ENCODE measurements at places on chromosomes 1 and 21.
A peak's percentile ranks its signal among the peaks of the same experiment; 100 is the strongest.

DNA sequence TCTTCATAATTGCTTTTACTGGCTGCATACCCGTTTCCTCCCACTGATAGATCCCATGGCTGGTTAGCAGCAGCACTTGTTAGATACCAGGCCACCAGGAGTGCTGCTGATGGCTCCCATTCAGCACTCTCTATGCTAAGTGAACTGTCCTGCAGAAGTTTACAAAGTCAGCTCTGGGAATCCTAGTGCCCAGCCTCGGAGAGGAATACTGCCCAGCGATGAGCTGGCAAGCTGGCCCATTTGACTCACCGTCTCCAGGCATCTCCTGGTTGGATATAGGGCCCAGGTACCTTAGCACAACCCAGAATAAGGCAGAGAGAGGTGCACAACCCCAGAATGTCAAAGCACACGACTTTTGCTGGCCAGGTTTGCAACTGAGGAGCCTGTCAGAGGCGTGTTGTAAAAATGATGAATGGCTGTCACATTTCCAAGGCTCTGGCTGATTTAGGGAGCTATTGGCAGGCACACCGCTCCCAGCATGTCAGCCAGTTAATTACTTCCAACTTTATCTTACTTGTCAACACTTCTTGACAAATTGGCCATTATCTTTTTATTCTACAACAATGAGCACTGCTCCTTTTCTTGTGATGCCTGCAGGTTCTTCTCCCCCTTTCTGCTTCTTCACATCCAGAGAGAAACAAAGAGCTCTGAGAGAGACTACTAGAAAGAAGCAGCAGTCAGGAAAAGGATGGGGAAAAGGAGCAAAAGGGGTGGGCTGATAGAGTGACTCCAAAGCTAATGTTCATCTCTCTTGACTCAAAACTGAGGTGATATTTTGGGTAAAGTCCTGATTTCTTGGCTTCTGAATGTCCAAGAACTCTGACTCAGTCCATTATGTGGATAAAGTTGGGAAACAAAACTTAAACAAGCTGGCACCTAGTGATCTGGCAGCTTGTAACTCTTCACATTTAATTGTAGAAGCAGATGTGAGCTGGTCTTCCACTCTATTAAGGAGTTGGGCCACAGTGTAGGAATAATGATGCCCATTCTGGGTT lies 10.8 kb upstream of the ANGPTL7 start:
- peak; percentile 37 for DNase-seq
- no peak overlapping the region for H3K27ac ChIP-seq
- peaks cover 15% of the 10 kb centered on the region for H3K4me1 ChIP-seq
- H3K4me3 ChIP-seq = no peak overlapping the region
- H3K27me3 ChIP-seq = no peaks in the 10 kb centered on the region
- H3K36me3 ChIP-seq = no peaks in the 10 kb centered on the region

DNA sequence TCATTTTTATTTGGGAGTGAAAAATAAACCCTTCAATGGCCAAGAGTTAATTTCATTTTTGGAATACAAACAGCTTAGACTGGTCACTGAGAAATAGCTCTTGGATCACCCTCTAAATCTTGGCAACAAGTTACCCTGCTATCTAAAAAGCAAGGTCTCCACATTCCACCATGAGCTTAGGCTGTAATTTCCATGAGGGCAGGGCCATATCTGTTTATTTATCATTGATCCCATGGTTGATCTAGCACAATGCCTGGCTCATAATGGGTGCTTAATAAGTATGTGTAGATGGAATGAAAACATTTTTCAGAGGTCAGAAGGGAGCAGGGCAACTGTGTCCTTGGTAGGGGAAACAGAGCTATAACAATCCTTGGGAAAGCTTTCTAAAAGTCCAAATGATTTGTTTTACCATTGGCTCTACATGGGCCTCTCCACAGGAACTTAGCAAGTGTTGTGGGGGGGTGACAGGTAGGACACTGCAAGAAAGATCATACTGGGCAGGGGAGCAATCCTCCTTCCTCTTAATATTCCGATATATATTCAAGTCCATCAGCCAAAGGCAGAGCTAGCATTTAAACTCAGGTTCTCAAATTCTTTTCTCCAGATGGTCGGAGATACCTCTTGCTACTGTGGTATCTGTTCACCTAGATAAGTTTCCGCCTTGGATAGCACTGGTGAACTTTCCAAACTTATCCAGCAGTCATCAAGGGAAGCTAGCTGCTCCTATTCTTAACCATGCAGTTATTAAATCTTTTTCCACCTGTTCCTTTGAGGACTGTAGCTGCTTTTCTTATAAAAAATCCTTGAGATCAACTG lies 53.1 kb upstream of the PTCH2 start:
- no peak for DNase-seq
- no peak overlapping the region for H3K4me3 ChIP-seq

GRCh38 chr1:223496883-223497282 lies 103.7 kb downstream of the CCDC185 start:
- no peak overlapping the region for H3K4me3 ChIP-seq
- DNase-seq = no peak
- H3K27ac ChIP-seq = no peak overlapping the region
- H3K27me3 ChIP-seq = no peaks in the 10 kb centered on the region

DNA sequence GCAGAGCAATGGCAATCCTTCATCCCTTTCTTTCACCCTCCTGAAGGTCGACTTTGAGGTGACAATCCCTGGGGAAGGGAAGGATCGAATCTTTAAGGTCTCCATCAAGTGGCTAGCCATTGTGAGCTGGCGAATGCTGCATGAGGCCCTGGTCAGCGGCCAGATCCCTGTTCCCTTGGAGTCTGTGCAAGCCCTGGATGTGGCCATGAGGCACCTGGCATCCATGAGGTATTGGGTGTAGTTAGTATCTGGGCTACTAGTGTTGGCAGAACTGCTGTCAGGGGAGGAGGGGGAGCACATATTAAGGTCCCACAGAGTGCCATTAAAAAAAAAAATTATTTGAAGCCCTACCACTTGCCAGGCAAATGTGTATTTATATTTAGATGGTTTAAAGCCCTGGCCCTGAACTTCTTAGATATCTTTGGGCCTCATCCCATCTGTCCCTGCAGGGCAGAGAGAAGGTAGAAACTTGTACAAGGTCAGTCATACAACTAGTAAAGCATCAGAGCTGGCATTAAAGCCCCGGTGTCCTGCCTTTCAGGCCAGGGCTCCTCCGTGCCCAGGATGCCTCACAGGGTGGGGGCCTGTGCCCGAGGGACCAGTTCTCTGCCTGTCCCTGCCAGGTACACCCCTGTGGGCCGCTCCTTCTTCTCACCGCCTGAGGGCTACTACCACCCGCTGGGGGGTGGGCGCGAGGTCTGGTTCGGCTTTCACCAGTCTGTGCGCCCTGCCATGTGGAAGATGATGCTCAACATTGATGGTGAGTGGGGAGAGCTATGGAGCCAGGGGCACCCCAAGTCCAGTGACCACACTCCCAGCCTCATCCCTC lies 10.3 kb downstream of the AGO1 start:
- H3K27ac ChIP-seq = no peak overlapping the region
- H3K4me3 ChIP-seq = no peak overlapping the region
- H3K36me3 ChIP-seq = peaks cover 4% of the 10 kb centered on the region
- no peak for DNase-seq

DNA sequence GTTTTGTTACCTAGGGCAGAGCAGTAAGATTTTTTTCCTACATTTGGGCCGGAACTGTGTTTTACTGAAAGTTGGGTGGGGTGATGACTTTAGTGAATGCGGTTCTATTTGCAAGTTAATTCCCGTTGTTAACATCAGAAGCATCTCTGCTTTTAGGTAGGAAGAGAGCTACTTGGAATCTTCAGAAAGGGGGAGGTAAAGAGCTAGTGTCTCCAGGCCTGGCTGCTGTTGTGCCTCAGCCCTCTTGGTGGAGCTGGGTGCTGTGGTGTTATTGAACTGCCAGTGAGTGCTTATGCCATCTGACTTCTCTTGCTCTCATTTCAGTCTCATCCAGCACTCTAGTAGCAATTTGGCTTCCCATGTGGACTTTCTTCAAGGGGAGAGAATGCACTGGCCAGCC lies 3.4 kb downstream of the KDM4A start:
- H3K4me1 ChIP-seq = peaks cover 4% of the 10 kb centered on the region
- no peaks in the 10 kb centered on the region for H3K27me3 ChIP-seq
- H3K4me3 ChIP-seq = no peak overlapping the region
- DNase-seq = peak; percentile 23
- H3K27ac ChIP-seq = no peak overlapping the region

DNA sequence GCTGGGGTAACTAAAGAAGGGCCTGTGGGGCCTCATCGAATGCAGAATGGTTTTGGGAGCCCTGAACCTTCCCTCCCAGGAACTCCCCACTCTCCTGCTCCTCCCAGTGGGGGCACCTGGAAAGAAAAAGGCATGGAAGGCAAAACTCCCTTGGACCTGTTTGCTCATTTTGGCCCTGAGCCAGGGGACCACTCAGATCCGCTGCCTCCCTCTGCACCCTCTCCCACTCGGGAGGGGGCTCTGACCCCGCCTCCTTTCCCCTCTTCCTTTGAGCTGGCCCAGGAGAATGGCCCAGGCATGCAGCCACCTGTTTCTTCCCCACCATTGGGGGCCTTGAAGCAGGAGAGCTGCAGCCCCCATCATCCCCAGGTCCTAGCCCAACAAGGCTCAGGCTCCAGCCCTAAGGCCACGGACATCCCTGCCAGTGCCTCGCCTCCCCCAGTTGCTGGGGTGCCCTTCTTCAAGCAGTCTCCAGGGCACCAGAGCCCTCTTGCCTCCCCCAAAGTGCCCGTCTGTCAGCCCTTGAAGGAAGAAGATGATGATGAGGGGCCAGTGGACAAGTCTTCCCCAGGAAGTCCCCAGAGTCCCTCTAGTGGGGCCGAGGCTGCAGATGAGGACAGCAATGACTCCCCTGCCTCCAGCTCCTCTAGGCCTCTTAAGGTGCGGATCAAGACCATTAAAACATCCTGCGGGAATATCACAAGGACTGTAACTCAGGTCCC lies 4.7 kb downstream of the ZNF687 start:
- H3K27ac ChIP-seq = no peak overlapping the region
- H3K27me3 ChIP-seq = no peaks in the 10 kb centered on the region
- peaks cover 38% of the 10 kb centered on the region for H3K36me3 ChIP-seq
- no peak for DNase-seq
- H3K4me1 ChIP-seq = no peaks in the 10 kb centered on the region

DNA sequence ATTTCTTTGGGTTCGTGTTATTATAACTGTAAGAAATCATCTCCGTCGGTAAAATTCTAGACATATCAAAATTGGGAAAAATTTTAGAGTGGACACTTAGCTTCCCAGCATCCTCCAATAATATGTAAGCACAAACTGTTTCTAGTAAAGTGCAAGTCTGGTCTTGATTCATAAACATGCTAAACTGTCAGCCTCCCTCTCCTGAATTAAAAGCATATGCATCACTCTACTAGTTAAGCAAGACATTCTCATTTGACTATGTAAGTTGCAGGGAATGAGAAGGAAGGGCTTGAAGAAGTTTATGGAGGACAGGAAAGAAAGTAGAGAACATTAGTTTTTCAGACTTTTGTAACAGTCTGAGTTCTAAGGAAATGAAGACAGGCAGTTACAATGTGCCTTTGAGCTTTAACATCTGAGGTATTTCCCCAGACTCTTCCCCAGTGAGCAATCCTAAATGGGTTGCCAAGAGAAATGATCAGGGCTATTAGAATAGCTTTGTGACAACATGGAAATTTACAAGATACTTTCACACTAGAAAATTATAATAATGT lies 90.0 kb downstream of the TYW3 start:
- H3K36me3 ChIP-seq = no peaks in the 10 kb centered on the region
- peak; percentile 2 for DNase-seq
- H3K27me3 ChIP-seq = no peaks in the 10 kb centered on the region
- no peaks in the 10 kb centered on the region for H3K4me1 ChIP-seq

GRCh38 chr1:241520080-241520465 lies 518 bp upstream of the FH start:
- DNase-seq = no peak
- H3K36me3 ChIP-seq = no peaks in the 10 kb centered on the region
- peaks cover 6% of the 10 kb centered on the region for H3K27me3 ChIP-seq
- H3K4me1 ChIP-seq = peaks cover 2% of the 10 kb centered on the region
- H3K4me3 ChIP-seq = peak overlapping the region; percentile 81

DNA sequence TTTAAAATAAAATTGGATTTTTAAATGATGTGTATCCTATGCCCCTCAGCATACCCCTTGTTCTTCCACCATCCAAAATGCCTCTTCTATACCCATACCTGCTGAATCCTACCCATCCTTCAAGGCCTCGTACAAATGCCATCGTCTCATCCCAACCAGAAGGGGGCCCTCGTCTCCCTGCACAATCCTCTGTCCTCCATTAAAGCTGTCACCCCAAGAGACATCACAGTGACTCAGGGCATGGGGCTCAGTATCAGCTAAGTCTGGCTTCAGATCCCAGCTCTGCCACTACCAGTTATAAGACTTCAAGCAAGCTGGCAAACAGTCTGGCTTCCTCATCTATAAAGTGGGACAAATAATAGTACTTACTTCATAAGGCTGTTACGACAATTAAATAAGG lies 23.8 kb downstream of the IGFN1 start:
- H3K4me3 ChIP-seq = no peak overlapping the region
- H3K4me1 ChIP-seq = no peaks in the 10 kb centered on the region
- H3K27ac ChIP-seq = no peak overlapping the region

GRCh38 chr1:101200513-101200912 lies 36.3 kb upstream of the S1PR1 start:
- H3K27ac ChIP-seq = peak overlapping the region; percentile 1
- no peaks in the 10 kb centered on the region for H3K36me3 ChIP-seq
- DNase-seq = peak; percentile 94
- peaks cover 3% of the 10 kb centered on the region for H3K4me1 ChIP-seq
- no peak overlapping the region for H3K4me3 ChIP-seq

DNA sequence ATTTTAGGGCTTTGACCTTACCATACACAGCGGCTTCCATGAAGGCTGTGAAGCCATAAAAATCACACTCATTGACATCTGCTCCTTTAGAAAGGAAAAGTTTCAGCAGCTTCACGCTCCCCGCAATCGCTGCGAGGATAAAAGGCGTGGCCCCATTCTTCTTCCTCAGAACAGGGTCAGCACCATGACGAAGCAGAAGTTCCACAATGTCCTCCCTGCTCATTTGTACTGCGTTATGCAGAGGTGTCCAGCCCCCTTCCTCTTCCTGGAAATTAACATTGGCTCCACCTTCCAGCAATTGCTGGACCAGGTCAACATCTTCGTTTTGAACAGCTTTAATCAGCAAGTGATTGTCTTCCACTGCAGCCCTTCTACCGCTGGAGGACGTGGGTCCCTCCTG lies 2.7 kb downstream of the RNASEL start:
- H3K4me1 ChIP-seq = peaks cover 2% of the 10 kb centered on the region
- H3K27ac ChIP-seq = no peak overlapping the region
- H3K27me3 ChIP-seq = no peaks in the 10 kb centered on the region
- DNase-seq = no peak
- no peak overlapping the region for H3K4me3 ChIP-seq

GRCh38 chr1:210448297-210448892 lies 119.7 kb downstream of the HHAT start:
- H3K4me3 ChIP-seq = no peak overlapping the region
- no peaks in the 10 kb centered on the region for H3K27me3 ChIP-seq
- no peaks in the 10 kb centered on the region for H3K4me1 ChIP-seq
- H3K27ac ChIP-seq = no peak overlapping the region
- no peaks in the 10 kb centered on the region for H3K36me3 ChIP-seq

Data from fibroblast of lung (primary cell).